Activated gamma-delta T cell treated with anti-CD3 and anti-CD28 coated beads, Interleukin-2, amount 50 U/mL, for 16 hours (primary cell): ENCODE measurements at places on chromosomes 12 and 14.

DNA sequence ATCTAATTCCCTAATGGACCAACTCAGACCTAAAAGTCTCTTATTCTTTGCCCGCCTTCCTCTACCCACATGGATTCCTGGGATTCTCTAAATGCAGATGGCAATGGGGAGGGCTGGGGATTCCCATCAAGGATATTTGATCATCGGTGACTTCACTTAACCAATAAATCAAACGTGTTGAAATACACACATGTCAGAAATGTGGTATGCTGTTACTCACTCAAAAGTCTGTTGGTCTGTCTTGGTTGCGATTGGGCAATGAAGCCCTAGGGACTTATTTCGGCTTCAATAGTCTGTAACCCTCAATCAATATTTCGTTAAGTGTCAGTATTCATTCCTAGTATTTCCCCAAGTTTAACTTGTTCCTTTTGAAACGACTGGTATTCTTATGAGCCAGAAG, 117.2 kb upstream of the DIO3 start:
- DNase-seq = no peak

- no peak for DNase-seq
Observed at GRCh38 chr14:25826105-25826504, 771.7 kb downstream of the NOVA1 start.

- no peak for DNase-seq
Observed at GRCh38 chr14:100902295-100903133, 1.0 kb downstream of the RTL1 start.

DNA sequence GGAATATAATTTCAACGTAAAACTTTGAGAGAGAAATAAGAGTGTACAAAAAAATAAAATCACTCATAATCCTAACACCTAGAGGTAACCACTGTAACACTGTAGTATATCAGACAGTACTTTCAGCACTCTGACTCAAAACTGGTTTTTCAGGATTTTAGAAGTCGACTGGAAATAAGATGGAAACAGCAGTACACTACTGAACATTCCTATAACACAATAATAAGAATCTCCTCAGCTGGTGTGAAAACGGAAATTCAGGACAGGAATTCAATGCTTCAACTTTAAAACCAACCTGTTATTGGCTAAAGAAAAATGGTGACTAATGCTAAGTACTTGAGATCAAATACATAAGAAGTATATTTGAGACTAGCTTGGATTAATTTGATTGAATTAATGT, 12.3 kb upstream of the PITPNM2 start:
- DNase-seq = no peak

DNA sequence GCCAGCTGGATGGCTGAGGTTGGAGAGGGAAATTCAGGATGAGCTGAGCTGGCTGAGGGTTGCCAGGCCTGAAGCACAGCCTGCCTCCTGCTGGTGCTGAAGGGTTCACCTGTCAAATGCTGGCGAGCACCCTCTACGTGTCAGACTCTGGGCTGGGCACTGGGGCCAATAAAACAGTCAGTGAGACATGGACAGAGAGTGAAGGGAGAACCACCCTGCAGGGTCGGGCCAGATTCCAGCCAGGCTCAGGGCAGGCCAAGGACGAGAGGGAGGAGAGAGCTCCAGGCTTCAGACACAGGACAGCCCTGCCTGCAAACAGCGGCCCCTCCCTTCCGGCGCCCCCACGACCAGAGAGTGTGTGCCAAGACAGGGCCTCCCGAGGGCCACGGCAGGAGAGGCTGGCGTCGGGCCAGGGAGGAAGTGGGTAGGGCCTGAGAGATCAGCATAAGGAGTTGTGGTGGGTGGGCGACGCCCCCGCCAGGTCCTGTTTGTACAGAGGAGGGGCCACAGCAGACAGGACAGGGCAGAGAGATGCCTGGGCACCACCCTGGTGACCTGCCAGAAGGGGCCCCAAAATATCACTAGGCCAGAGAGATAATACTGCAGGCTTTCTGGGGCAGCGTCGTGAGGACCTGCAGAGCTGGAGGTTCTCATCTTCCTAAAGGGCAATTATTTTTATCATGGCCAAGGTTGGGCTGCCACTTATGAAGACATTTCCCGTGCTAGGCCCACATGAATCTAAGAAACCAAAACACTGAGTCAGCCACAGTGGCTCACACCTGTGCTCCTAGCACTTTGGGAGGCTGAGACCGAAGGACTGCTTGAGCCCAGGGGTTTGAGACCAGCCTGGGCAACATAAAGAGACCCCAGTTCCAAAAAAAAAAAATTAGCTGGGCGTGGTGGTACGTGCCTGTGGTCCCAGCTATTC, 73.1 kb upstream of the GPR68 start:
- peak; percentile 71 for DNase-seq
